ENCODE measurements at places on chromosomes 3 and 15. TPM values are rescaled to one million over a fixed set of nuclear protein-coding genes. Genes with fewer than 3 reads are reported as not detected.

DNA sequence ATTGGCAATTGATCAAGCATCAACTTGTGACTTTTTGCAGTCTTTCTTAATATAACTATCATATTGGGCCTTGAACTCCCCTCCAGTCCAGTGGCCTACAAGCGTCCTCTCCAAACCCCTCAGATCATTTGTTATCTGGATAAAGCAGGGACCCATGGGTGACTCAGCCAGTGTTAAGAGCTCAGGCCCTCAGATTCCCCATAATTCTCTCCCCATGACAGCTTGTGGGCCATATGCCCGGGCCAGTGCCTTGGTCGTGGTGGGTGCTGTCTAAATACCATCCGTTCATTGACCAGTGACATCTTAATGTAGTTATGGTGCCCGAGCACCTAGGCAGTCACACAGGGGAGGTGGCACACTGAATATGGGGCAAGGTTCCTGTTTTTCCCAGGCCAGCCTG lies 18.1 kb downstream of the MCF2L2 start:
- no peaks in the 10 kb centered on the region for H3K36me3 ChIP-seq
- no peak overlapping the region for H3K27ac ChIP-seq
- no peak overlapping the region for H3K4me3 ChIP-seq
- H3K27me3 ChIP-seq = no peaks in the 10 kb centered on the region

- no peak for DNase-seq
- no peaks in the 10 kb centered on the region for H3K4me1 ChIP-seq
- no peaks in the 10 kb centered on the region for H3K27me3 ChIP-seq
Observed at GRCh38 chr3:61814674-61815073, 253.3 kb downstream of the PTPRG start.

- H3K27me3 ChIP-seq = no peaks in the 10 kb centered on the region
- no peak overlapping the region for H3K27ac ChIP-seq
- no peaks in the 10 kb centered on the region for H3K36me3 ChIP-seq
- no peak overlapping the region for H3K4me3 ChIP-seq
Observed at GRCh38 chr3:14871456-14872200, 52.9 kb downstream of the FGD5 start.

The DUOXA1 gene
- total RNA-seq = not detected

The SPRED1 gene
- 39.0 TPM for total RNA-seq

DNA sequence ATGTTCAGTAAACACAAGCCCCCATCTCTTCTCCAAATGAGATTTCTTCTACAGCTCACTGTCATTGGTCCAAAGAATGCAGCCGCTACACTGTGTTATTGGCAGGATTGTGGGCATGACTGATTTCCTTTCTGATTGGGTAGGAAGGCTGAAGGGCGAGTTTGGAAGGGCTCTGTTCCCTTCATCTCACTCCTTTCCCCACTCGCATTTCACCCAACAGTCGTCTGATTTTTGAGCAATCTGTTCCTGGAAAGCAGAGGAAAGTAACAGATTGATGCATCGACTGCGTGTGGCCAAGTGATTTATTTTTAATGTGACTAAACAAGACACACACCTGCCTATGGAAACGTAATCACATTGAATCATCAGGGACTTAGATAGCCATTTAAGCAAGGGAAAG lies 55.5 kb downstream of the NOX5 start:
- no peaks in the 10 kb centered on the region for H3K4me1 ChIP-seq
- no peaks in the 10 kb centered on the region for H3K27me3 ChIP-seq
- DNase-seq = no peak
- no peak overlapping the region for H3K27ac ChIP-seq
- H3K4me3 ChIP-seq = no peak overlapping the region

The GP5 gene
- total RNA-seq = 0.17 TPM

DNA sequence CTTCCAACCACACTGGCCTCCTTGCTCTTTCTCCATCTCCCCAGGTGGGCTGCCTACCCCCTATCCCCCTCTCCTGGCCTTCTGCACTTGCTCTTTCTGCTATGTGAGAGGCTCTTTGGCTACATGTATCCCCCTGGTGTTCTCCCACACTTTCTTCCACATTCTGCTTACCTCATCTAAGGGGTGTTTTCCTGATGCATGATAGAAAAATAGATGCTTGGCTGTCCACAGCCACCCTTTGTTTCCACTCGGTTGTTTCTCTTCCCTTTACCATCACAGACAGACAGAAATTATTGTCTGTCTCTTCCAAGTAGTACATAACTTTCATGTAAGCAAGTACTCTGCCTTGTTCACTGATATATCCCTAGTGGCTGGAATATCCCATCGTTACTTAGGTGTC lies 39.2 kb downstream of the MCTP2 start:
- no peaks in the 10 kb centered on the region for H3K36me3 ChIP-seq
- H3K27me3 ChIP-seq = no peaks in the 10 kb centered on the region
- DNase-seq = no peak
- H3K4me1 ChIP-seq = no peaks in the 10 kb centered on the region

- peak; percentile 48 for DNase-seq
- H3K27ac ChIP-seq = no peak overlapping the region
- H3K4me3 ChIP-seq = no peak overlapping the region
- H3K27me3 ChIP-seq = no peaks in the 10 kb centered on the region
- H3K36me3 ChIP-seq = no peaks in the 10 kb centered on the region
- H3K4me1 ChIP-seq = no peaks in the 10 kb centered on the region
Observed at GRCh38 chr3:114452256-114452655, 158.4 kb downstream of the TIGIT start.

- no peak overlapping the region for H3K4me3 ChIP-seq
- no peak overlapping the region for H3K27ac ChIP-seq
- no peaks in the 10 kb centered on the region for H3K4me1 ChIP-seq
- peak; percentile 71 for DNase-seq
- no peaks in the 10 kb centered on the region for H3K27me3 ChIP-seq
- no peaks in the 10 kb centered on the region for H3K36me3 ChIP-seq
Observed at GRCh38 chr15:96125721-96126415, 204.6 kb upstream of the NR2F2 start.
